ENCODE measurements at places on chromosomes 1 and 21.

- no peak for DNase-seq
Measured at GRCh38 chr1:200330741-200331428, 79.0 kb downstream of the ZNF281 start.

DNA sequence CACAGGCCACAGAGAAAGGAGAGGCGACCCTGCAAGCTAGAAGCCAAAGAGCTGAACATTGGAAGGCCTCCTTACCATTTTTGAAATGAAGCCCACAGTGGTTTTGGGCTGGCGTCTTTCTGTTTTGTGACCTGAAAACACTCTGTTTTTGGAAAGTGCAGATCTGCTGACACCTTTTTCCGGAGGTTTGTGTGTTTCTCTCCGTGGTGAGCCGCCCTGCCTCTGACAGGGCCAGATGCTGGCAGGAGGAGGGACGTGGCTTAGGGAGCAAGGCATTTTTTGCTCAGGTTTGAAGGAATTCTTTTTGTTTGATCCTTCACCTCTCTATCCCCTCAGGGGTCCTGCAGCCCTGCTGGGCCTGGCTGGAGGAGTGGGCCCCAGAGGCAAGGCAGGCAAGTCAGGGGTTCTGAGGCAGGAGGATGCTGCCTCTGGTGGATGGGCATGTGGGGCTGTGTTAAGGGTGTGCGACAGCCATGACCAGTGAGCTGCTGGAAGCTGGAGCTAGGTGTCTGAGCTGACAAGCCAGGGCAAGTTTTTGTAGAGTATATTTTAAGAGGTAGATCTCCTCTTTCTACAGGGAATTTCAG, 133.8 kb downstream of the CAMTA1 start:
- DNase-seq = no peak

DNA sequence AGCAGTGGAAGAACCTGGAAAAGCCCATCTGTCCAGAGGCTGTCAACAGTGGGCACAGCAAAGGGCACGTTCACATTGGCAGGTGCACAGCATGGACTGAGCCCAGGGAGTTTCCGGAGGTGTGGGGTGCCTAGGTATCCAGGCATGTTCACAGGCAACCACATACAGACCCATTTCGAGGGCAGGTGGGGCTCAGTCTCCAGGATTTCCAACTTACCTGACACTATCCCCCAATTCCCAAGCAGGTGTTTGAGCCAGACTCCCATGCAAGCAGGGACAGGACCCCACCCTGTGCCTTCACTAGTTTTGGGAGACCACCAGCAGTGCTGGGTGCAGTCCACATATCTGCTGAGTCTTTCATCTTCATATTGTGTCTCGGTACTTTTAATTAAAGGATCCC, 65.0 kb upstream of the IRF2BP2 start:
- no peak for DNase-seq

DNA sequence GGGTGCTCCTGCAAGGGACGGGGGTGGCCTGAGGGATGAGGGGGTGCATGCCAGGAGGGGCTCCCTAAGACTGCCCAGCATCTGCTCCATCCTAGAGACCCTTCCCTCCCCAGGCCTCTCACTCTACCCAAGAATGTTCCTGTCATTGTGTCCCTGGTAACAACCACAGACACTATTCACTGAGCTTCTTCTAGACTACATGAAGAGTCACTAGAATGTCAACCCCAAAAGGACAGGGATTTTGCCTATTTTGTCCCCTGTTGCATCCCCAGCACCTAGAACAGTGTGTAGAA, 2.9 kb downstream of the TNFRSF25 start:
- no peak for DNase-seq

- peak; percentile 13 for DNase-seq
Measured at GRCh38 chr1:21139601-21140000, 37.1 kb downstream of the EIF4G3 start.

DNA sequence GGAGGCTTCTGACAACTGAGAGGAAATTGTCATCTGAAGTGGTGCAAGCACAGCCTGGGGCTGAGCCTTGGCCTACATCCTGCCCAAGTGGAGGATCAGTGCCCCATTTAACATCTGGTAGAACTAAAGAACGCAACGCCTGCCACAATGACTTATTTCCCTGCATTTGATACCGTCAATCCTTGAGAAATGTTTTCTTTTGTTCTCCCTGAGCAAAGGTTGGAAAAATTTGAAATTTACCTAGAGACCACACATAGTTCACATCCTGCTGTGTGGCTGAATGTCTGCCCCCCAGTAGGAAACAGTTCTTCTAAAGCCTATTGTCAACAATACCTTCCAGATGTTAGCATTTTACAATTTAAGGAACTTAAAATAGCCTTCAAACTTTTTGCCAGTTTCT, 5.6 kb upstream of the RGS4 start:
- DNase-seq = no peak

DNA sequence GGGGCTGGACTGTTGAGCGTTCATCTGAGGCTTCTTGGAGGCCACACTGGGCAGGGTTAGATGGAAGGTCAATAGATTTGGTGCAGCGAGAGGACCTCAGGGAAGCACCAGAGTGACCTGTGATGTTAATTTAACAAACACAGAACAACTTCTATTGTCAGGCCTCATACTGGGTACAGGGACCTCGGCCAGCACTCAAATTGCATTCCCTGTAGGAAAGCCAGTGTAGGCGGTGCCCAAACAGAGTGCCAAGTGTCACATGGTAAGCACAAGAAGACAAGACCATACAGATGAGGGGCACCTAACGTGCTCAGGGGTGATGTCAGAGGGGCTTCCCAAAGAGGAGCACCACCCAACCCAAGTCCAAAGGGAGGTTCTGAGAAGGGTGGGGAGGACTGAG, 1.3 kb downstream of the TMEM269 start:
- DNase-seq = no peak

DNA sequence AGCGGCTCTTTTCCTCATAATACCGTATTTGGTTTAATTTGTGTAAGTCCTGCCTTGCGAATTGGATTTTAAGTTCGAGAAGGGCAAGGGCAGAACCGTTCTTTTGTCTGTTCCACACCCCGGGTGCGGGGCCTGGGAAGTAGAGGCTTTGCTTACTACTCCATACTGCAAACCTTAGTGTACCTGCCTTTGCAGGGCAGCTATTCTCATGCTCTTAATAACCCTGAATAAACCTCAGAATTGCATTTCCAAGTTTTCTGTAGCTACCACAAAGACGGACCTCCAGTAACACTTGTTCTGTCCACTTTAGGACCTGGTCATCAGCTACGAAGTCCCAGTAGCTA, 657 bp upstream of the HNRNPU start:
- peak; percentile 30 for DNase-seq
